Cortex of kidney (tissue), 1 donor: ENCODE measurements at places on chromosomes 12 and 14.

DNA sequence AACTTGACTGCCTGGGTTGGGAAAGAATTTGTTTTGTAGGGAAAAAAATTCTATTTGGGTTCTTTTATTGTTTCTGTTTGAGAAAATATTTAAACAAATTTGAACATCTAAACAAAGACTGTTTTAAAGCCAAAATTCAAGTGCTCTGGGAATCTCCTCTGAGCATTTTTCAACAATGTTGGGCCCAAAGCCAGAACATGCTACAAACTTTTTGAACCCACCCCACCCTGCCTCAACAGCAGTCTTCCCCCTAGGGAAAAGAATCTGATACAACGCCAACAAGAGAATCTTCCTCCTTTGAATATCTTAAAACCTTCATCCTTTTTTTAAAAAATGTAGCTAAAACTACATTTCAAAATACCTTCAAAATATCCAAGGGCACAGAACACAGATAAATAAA lies 20.4 kb upstream of the NID2 start:
- DNase-seq = no peak

DNA sequence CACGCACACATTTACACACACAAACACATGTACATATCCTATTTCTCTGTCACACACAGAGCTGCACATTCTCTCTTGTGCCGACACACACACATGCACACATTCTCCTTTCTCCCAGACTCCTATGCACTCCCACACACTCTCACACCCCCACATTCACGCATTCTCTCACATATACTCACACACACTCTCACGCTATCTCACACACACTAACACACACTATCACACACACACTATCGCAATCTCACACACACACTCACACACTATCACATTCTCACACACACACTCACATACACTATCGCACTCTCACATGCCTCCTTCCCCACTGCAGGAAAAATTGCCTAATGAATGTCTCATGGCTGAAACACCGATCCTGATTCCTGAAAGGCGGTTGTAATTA lies 450.7 kb downstream of the AACS start:
- DNase-seq = no peak

GRCh38 chr14:103073367-103073875 lies 10.6 kb upstream of the LBHD2 start:
- no peak for DNase-seq

GRCh38 chr14:21647380-21647779 lies 6.3 kb upstream of the OR4E2 start:
- no peak for DNase-seq

GRCh38 chr14:50030036-50030435 lies 86.3 kb downstream of the VCPKMT start:
- DNase-seq = no peak

DNA sequence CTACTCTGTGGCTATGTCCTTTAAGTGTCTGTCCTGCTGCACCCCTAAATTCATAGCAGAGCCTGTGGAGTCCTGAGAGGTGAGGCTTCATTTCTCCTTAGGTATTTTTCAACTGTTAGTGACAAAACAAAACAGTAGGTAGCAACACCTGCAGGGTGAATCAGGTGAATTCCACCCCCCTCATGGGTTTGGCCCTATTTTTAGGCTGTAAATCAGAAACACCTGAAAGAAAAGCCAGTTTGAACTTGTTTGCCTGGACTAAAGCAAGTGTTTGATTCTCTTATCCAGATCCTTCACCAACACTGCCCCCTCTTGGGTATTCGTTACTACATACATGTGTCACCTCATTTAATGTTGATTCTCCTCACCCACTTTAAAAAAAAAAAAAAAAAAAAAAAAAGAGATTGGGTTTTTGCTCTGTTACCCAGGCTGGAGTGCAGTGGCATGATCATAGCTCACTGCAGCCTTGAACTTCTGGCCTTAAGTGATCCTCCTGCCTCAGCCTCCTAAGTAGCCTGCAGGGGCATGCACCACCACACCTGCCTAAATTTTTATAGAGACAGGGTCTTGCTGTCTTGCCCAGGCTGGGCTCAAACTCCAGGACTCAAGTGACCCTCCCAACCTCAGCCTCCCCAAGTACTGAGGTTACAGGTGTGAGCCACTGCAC lies 10.3 kb downstream of the TBPL2 start:
- DNase-seq = no peak

- no peak for DNase-seq
These were observed 63.0 kb downstream of the CLMN start for GRCh38 chr14:95256776-95257060.

GRCh38 chr12:119589097-119589496 lies 4.5 kb upstream of the TMEM233 start:
- no peak for DNase-seq

- no peak for DNase-seq
These were observed 101.1 kb downstream of the BBS10 start for GRCh38 chr12:76247026-76247646.

DNA sequence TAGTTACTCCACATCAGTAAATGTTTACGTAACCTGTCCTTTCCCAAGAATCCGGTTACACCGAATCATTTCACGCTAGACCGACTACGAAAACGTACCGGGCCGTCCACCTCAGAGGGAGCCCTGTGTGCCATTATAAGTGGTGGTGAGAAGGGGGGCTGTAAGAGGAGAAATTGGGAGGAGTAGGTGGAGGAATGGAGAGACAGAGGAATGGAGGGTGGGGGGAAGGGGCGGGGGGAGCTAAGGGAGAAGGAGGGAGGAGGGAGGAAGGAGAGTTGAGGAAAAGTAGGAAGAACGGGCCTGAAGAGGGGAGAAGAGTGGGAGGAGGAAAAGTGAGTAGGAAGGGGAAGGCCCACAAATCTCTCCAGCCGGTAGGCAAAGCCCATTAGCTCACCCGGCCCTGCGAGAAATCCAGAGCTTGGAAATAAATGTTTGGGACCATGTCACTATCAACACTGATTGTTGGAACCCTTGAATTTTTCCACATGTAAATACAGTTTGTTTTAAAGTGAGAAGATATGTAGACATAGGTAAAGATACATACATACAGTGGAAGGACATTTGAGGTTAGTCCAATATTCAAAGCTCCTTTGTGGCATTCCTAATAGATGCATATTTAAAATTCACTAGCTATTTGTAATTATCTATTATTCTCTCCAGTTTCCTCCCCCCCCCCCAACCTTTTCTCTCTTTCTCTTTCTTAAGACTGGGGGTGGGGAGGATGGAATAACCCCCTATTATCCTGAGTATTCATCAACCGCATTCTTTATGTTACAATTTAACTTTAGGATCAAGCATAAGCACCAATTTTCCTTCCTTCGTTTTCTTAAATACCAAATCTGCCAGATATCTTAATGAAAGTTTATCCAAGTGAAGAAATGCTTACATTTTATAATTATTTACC lies 2.1 kb upstream of the FOXG1 start:
- DNase-seq = no peak

DNA sequence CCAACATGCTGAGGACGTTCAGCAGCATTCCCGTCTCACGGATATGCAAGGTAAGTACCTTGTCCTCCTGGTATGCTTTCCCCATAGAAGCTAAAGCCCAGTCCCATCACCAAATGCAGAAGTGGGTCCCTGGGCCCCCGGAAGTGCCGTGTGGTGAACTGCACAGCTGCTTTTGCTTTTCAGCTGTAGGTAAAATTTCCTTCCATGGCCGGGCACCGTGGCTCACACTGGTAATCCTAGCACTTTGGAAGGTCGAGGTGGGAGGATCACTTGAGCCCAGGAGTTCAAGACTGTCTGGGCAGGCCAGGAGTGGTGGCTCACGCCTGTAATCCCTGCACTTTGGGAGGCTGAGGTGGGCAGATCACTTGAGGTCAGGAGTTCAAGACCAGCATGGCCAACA lies 44.1 kb downstream of the HSP90AA1 start:
- no peak for DNase-seq

DNA sequence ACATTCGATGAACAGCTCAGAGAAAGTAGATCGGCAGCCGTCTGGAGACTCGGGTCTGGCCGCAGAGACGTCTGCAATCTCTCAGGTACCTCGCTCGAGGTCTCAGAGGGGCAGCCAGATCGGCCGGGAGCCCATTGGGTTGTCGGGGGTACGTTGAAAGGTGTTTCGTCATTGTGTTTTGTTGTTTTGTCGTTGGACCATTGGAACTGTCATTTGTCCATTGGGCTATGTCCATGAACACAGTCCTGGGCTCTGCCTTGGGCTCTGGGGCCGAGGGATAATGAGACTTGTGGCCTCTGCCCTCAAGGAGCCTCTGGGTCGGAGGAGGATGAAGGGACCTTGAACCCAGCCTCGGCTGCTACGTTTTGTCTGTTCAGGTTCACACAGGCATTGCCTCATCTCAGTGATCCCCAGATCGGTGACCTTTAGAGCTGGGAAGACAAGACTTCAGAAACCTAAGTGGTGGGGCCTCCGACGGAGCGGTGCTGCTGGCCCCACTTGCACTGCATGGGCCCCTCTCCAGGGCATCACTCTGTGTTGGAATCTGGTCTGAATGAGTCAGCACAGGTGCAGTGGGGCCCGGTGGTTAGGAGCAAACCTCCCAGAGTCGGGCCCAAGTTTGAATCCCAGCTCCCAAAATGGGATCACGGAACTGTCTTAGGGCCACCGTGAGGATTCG lies 23.6 kb upstream of the MLXIP start:
- no peak for DNase-seq

DNA sequence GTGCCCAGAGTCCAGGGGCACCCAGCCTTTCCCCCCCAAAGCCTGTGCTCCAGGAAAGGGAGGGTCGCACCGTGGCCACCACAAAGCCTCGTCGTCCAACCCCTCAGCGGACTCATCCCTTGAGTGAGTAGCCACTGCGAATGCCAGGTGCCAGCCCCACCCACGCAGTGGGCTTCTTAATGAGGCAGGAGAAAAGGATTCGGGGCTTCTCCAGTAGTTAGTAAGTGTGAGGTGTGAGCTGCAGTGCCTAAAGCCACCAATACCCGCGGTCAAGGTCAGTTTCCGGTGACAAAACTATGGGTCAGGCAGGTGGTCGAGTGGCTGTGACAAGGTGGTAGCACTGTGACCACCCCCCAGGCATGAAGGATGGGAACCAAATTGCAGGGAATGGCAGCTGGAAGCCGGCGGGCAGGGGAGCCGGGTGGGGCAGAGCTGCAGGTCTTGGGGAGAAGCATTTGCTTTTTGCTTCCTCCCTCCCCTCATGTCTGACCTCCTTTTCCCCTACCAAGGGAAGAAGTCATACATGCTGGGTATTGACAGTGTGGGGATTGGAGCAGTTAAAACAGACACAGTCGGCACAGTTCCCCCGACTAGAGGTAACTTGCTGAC lies 8.0 kb downstream of the RAN start:
- DNase-seq = no peak

DNA sequence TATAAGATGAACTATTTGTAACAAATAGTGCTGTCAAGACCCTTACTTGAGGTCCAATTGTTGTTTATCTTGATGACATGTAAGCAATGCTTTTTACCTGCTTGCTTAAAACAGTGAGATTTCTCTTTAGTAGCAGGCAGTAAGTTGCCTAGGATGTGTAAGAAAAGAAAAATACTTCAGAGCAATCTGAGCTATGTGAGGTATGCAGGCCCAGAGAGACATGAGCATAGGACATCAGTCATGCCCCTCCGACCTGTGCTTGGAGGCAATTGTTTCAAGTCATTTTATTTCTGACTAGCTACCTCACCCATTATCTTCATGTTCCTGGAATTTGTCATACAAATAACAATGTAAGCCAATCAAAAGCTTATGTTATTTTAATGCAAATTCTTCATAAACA lies 930.6 kb upstream of the FBXO33 start:
- no peak for DNase-seq

GRCh38 chr14:71728386-71728785 lies 203.8 kb upstream of the RGS6 start:
- no peak for DNase-seq

GRCh38 chr14:95523051-95523814 lies 6.8 kb upstream of the SYNE3 start:
- DNase-seq = no peak

- no peak for DNase-seq
These were observed 163.9 kb upstream of the PRMT8 start for GRCh38 chr12:3326850-3327780.

- DNase-seq = no peak
These were observed 23.1 kb downstream of the MGAT4C start for GRCh38 chr12:86233126-86233525.

- no peak for DNase-seq
These were observed 179.9 kb downstream of the PTPN11 start for GRCh38 chr12:112598626-112599025.

GRCh38 chr14:35122696-35123387 lies 490 bp downstream of the PRORP start:
- DNase-seq = no peak

DNA sequence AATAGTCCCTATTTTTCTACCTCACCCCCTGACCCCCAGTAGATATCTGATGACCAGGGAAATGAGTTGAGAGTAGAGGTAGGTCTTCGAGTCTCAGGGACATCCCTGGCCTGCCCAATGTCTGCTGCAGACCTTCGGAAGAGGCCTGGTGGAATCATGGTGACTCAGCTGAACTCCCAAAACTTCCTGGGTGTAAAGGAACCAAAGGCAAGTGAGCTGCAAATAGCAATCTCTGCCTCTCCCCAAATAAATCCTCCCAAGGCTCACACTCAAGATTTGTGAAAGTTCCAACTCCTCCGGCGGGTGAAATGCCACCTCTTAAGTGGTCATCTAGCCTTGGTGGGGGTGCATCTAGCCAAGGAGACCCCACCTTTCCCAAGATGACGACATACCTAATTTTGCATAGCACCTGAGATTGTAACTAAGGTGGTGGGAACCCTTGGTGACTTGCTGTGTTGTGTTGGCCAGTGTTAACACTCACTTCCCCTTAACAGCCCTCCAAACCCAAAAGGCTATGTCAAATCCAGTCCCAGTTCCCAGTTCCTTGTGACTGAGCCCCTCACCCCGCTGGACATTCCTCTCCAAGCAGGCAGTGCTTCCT lies 6.3 kb downstream of the ZFP36L1 start:
- DNase-seq = no peak

DNA sequence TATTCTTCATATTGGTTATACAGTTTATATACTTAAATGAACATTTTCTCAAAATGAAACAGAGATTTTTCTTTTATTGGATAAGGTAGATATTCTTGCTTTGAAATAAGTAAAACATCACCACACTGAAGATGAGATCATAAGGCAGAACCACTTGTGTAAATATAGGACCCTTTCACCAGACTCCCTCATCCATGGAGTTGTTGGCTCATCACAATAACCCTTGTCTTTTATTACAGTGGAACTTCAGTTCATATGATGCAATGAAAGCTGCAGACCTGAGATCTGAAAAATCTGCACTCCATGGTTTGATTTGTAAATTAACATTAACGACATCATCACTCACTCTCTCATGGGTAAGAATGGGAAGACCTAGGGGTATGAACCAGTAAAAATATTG lies 51.9 kb upstream of the DBX2 start:
- no peak for DNase-seq

GRCh38 chr14:55130196-55130550 lies 1.1 kb downstream of the LGALS3 start:
- no peak for DNase-seq

- no peak for DNase-seq
These were observed 32.1 kb downstream of the PPFIBP1 start for GRCh38 chr12:27555925-27556778.
